ENCODE measurements at places on chromosomes 2 and 18.
A peak's percentile ranks its signal among the peaks of the same experiment; 100 is the strongest.

DNA sequence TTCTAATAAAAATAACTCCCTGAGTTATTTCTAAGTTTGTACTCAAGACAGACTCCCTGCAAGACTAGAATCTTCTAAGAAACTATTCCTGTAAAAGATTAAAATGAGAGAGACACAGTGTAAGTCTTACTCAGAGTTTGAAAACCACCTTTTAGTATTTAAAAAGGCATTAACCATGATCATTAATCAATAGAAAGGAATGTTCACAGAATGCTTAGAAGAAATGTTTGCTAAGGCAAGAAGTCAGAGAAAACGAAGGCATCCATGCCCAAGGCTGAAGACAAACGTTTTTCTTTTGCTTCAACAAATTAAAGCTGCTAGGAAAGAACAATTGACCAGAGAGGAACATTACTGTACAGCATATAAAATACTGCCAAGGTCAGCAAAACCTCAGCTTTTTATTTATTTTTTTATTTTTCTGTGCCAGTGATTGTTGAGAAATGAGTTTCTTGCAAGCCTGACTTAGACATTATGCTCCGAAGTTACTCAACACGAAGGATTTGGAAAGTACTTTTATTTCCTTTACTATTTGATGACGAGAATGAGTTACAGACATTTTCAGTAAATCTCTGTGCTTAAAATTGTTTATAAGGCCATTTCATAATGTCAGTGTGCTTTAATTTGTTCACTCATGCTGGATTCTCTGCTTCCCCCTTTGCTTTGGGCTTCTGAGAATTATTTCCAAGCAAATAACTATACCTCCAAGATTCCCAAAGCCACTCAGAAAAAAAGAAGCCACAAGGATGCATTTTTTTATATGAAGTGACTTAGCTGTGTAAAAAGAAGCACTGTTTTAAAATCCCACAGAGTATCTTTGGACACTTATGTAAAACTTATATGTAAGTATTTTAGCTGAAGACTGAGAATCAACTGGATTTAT, 20.5 kb downstream of the RND3 start:
- no peak for DNase-seq

DNA sequence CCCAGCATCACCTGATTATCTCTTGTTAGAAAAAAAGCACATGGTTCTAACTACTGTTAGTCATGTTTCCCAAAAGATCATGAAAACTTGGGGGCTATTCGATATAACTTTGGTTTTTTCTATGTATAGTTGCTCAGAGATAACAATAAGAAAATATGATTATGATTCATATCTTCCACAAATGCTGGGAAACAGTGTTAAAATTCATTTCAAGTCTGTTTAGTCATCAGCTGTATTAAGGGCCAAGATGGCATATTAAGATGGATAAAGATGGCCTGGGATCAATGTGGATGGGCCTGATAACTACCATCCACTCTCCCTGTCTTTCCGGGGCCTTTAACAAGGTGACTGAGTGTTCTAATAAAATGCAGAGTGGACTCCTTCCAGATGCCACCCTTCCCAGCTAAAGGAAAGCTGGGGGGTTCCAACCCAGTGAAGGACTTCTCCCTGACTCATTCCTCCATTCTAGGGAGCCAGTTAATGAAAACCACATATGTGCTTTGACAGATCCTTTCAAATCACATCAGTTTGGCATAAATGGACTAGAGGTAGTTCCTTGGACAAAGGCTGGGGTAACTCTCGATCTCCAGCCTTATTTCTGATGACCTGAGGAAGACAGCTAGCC, 221.6 kb downstream of the VAPA start:
- DNase-seq = no peak

- DNase-seq = no peak
Observed at GRCh38 chr2:170503971-170504809, 210.9 kb upstream of the SP5 start.

DNA sequence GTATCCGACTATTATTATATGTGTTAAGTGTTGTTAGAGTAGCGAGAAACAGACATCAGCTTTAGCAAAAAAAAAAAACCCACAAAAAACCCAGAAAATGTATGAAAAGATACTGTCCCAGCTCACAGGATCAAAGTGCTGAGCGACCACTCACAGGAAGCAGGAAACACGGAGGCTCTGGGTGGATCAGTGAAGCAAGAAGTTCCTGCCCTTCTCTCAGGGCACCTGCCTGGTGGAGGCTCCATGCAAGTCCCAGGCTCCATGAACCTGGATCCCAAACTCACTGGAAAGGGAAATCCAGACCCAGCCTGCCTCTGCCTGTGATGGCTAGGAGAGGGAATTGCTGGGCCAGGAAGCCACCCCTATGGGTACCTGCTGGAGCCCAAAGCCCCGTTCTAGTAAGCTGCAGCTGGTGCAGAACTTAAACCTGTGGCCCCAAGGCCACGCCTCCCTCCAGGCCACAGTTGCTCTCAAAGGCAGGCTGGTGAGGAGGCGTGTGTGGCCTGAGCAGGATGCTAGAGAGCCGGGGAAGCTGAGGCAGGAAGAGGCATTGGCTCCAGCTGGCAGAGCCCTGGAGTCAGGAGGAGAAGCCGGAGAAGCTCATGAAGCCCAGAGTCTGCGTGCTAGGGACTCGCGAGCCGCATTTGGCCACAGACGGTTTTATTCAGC, 63.5 kb upstream of the TAF1B start:
- DNase-seq = peak; percentile 45

GRCh38 chr2:210226223-210226622, 976 bp upstream of the ACADL start:
- no peak for DNase-seq

- no peak for DNase-seq
Observed at GRCh38 chr2:10087360-10087759, 7.1 kb upstream of the CYS1 start.

DNA sequence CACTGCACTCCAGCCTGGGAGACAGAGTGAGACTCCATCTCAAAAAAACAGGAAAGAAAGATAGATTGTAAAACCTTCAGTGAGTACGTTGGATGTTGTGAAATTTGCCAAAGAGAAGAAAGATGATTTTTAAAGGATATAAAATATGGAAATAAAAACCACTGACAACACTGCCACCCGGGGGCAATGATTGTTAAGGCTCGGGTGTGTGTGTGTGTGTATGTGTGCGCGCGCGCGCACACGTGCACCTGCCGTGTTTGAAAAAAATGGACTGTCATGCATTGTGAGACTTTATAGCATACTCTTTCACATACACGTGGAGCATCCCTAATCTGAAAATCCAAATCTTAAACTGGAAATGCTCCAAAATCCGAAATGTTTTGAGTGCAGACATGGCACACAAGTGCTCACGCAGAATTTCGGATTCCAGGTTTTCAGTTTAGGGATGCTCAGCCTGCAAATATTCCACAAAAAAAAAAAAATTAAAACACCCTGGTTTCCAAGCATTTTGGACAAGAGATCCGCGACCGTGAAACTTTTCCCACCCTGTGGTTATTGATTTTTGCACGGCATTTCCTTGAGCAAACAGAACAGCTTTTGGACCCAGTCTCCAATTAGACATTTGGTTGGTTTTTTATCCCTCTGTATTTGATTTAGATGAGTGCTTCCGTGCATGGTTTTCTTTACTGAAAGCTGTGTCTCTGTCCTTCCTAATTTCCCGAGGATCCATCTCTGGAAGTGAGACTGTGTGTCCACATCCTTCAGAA, 269.2 kb downstream of the AGAP1 start:
- no peak for DNase-seq

DNA sequence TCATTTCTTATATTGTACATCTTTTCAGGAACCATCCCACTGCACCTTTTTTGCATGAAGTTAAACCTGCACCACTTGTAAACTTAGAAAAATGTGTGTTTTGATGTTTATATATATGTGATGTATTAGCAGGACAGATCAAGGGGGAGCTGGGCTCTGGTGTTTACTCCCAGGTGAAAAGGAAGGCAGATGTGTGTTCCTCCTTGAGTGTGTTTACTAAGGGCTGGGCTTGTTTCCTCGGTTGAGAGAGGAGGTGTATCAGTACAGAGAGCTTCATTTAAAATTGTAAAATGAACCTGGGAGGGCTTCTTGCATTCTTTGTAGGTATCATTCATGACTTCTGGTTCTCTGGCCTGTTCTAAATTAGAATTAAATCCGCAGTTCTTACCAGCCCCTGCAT, 14.8 kb downstream of the LPIN1 start:
- DNase-seq = no peak

- DNase-seq = no peak
Observed at GRCh38 chr2:60530660-60531281, 22.7 kb downstream of the BCL11A start.

DNA sequence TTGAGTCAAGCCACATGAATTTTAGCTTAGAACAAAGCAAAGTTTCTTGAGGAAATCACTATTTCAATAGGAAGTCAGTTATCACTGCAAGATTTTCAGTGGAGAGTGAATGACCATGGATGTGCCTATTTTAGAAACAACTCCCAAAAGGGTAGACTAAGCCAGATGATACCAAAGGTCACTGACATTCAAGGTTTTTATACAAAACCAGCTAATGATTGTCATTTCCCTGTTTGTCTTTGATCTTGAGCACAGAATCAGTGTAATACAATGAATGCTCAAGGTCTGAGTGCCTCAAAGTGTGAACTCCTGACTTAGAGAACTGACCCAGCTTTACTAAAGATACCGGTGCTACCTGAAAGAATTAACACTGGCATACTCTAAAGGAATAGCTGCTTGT, 60.5 kb downstream of the CDH2 start:
- DNase-seq = no peak

DNA sequence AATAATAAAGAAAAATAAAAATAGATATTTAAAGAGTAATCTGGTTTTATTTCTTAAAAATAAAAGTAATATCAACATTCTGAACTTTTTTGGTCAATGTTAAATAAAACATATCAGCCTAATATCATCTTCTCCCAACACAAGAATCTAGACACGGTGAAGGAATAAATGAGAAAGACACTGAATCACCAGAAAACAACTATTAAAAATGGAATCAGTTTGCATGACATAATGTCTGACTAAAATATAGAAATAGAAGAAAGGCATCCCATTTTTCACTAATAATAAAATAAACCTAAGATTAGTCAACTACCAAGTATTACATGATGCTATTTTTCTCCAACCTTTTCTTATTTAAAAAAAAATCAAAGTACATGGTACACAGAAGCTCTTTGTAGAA, 30.8 kb upstream of the TNFAIP6 start:
- no peak for DNase-seq

DNA sequence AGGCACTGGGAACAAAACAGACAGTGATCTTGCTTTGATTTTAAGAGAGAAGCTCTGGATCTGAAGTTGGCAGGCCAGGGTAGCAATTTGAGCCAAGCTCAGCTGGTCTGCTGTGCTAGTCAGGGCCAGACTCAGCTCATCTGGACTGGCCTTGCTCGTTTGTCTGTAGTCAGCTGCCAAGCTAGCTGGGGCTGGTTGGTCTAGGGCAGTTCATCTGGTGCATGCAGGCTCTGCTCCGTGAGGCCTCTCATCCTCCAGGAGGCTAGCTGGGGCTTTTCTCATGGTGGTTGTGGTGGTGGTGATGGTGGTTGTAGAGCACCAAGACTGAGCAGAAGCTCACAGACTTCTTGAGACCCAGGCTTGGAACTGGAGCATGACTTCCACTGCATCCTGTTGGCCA, 10.3 kb downstream of the FBLN7 start:
- DNase-seq = no peak

- DNase-seq = no peak
Observed at GRCh38 chr2:114461116-114461515, 18.7 kb downstream of the DPP10 start.

GRCh38 chr18:51051105-51051712, 21.2 kb downstream of the SMAD4 start:
- no peak for DNase-seq

DNA sequence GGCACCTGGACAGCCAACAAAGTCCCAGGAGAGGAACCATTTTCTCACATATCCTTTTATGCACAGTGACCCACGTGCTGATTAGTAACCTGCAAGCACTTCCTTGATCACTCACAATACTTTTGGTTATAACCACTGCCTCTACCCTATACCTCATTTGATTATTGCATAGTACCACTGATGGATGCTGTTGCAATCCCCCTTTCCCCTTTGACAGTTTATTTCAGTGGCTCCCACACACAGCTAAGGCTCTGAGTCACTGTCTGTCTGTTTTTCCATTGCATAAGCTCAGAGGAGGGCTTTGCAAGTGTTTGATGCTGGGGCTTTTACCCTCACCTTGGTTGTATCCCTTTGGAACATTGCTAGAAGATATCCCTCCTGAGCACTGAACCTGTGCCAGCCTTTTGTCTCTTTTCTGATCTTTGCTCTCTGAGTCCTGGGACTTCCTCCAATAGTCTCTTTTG, 101.7 kb upstream of the RBBP8 start:
- no peak for DNase-seq

- no peak for DNase-seq
Observed at GRCh38 chr2:60105906-60106305, 447.5 kb downstream of the BCL11A start.

DNA sequence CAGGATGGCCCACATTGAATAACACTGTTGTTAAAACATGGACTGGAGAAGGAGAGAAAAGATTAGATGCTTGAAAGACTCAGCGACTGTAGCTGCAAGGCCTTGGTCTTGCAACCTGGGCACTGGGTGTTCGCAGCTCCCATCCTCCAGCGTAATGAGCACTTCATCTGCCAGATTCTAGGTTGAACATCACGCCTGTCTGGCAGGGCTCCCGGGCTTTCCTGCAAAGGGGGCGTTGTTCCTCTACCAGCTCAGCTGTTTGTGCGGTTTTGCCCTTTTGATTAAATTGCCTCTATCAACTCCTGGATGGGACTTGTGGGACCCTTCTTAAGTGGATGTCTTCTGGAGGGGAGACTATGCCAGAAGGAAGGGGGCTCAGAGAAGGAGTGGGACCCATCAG, 215.4 kb downstream of the KLHL29 start:
- DNase-seq = no peak

DNA sequence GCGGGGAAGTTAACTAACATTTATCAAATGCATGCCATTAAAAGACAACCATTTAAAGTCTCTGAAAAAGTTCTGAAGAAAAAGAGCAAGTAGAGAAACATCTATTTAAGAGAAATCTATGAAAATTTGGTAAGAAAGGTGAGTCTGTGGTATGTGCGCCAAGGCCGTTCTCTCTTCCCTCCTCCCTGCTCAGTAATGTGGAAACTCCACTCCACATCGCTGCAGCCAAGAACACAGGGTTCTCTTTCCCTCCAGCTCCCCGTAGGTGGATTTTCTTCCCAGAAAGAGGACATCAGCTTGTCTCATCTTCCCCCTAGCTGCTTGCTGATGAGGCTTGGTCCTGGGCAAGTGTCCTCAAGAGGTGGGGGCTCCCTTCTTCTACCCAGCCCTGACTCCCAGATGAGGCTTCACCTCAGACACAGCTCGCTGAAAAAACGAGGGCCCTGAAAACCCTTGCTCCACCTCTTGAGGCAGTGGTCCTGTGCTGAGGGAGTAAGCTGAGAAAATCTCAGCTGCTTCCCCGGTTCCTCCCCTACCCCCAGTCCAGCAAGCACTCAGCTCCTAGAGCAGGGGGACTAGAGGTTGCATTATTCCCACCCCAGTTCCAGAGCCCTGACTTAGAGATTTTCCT, 45.8 kb upstream of the PTPRM start:
- DNase-seq = no peak

- no peak for DNase-seq
Observed at GRCh38 chr2:132782176-132782783, 112.3 kb upstream of the LYPD1 start.

- no peak for DNase-seq
Observed at GRCh38 chr18:13026583-13027270, 35.6 kb downstream of the CEP192 start.

GRCh38 chr2:223100061-223100511, 48.1 kb downstream of the KCNE4 start:
- DNase-seq = no peak

GRCh38 chr18:13112982-13113381, 105.6 kb upstream of the LDLRAD4 start:
- DNase-seq = no peak

- DNase-seq = no peak
Observed at GRCh38 chr2:182822733-182823132, 43.7 kb downstream of the FRZB start.

Measured in GM19239 (cell line).